ENCODE measurements at places on chromosomes 16 and 17.

DNA sequence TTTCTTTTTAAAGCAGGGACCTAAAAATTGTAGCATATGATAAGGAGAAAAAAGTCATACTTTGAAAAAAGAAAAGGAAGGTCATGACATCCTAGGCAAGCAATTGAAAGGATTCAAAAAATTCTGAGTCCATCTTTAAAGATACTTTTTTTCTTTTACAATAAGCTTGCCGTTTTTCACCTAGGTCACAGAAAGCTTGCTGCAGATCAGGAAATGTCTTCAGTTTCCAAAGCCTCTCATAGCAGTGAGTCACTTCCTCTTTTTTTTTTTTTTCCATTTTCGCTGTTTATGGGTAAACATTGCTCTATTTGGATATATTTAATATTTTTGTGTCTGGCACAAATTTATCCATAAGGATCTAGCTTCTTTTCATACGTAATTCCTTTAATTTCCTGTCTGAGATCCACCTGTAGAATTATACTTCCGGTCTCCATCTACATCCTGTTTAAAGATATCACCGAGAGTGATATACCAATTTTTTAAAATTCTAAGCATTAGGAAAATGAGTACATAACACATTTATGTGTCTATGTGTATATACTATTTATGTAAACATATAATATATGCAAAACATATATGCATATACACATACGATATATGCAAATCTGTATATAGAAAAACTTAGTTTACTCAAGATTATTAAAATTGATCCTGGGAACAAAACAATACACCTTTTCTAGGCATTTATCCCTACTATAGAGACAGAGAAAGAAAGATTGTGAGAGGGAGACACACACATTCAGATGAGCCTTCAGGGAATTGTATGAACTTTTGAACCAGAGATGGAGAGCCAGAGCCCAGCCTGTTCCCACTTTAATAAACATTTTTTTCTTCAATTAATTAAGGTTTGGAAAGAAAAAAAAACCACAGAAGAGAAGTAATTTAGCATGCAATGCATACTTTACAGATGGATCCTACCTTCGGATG is 134.4 kb downstream of the SKAP1 start:
- DNase-seq = no peak

DNA sequence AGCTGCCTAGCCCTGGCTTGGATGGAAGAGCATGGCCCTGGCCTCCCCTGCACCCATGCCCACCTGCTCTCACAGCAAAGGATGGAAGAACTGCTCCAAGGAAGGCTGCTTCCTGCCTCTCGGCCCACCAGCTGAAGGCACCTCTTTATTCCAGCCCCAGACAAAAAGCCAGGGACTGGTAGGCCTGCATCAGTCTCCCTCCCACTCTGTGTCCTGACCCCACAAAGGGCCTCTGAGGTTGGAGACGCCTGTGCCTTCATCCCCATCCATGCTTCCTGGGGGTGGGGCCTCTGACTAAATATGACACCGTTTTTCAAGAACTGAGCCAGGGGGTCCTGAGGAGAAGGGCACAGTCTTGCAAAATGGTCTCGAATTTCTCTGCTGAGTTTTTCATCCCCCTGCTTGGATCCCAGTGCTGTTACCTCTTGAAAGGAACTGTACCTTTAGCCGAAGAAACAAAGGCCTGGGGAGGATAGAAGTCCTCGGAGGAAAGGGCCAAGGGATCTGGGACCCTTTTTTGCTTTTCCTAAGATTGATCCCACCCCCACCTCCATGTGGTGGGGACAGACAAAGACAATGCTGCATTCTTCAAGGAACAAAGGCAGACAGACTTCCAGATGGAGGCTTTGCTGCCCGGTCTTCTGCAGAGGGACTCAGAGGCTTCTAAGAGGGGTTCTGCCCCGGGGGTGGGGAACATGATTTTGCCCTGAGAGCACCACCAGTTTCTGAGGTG is 5.2 kb downstream of the C17orf50 start:
- DNase-seq = no peak

DNA sequence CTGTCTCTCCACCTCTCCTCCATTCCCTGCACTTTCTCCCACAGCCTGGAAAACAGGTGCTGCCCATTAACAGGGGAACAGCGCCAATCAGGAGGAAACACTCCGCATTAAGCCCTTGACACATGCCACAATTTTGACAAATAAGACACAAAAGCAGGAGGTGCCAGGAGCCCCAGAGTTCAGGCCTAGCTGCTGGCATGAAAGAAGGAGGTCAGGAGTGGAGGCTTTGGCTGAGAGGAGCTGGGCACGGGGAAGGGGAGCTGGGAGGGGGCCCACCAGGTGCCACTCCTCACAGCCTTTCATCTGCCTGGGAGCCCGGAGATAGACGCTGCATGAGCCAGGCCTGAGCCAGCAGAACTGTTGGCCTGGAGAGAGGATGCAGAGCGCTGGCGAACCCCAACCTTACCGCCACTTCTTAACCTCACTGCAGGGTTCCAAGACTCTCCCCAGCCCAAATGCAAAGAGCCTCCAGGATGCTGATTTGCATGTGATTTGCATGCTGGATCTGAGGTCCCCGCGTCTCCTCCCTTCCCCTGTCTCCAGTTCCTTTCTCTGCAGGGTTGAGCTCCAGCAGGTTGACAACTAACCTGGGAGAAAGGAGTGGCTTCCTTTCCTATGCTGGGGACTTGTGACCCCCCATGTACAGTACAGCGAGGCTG is 139.8 kb upstream of the SDK2 start:
- no peak for DNase-seq

DNA sequence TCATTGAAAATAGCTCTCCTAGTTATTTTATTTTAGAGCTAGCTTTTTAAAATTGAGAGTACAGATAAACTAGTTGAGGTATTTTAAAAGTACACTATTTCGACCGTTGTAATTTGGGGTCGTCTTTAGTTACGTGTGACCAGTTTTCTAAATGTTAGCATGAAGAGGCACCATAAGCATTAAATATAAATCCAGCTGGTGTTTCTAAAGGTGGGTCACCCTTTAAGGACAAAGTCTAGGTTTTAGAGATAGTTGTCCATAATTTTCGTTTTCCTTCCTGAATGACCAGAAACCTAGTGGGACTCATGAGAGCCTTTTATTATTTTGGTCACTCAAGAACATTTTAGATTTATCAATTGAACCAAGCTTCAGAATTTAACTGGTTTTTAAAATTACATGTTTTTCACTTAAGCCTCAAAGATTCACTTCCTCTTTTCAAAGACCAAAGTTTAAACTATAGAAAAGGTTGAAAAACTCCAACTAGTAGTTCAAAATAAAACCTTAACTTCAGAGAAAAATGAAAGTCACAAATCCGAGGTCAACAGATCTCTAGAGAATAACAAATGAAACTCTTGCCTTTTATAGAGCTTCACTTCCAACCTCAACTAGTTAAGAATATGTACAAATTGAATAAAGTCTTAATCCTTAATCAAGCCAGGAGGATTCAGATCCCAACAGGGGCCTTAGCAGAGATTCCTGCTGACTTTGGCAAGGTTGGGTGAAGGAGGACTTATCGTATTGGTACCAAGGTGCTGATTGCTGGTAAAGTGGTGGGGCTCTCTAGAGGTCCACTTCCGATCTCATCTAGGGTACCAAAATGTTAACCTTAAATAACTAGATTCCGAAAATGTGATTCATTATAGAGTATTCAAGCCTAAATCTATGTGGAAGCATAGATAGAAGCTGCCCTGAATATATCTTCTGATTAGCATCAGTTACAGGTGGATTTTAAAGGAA is 32.5 kb downstream of the PHKB start:
- no peak for DNase-seq

- no peak for DNase-seq
Observed at GRCh38 chr17:4104506-4104905, 38.3 kb downstream of the ZZEF1 start.

DNA sequence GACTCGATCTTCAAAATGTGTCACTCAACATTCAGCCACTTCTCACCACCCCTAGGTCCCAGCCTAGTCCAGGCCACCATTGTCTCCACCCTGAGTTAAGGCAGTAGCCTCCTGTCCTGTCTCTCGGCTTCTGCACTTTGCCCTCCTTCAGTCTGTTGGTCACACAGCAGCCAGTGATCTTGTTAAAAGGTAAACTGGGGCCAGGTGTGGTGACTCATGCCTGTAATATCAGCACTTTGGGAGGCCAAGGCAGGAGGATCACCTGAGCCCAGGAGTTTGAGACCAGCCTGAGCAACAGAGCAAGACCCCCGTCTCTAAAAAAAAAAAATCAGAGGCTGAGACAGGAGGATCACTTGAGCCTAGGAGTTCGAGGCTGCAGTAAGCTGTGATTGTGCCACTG is 25.8 kb downstream of the WWP2 start:
- DNase-seq = no peak

GRCh38 chr17:27180322-27180721 is 113.6 kb upstream of the WSB1 start:
- no peak for DNase-seq

- no peak for DNase-seq
Observed at GRCh38 chr17:82613283-82614094, 34.8 kb downstream of the WDR45B start.

DNA sequence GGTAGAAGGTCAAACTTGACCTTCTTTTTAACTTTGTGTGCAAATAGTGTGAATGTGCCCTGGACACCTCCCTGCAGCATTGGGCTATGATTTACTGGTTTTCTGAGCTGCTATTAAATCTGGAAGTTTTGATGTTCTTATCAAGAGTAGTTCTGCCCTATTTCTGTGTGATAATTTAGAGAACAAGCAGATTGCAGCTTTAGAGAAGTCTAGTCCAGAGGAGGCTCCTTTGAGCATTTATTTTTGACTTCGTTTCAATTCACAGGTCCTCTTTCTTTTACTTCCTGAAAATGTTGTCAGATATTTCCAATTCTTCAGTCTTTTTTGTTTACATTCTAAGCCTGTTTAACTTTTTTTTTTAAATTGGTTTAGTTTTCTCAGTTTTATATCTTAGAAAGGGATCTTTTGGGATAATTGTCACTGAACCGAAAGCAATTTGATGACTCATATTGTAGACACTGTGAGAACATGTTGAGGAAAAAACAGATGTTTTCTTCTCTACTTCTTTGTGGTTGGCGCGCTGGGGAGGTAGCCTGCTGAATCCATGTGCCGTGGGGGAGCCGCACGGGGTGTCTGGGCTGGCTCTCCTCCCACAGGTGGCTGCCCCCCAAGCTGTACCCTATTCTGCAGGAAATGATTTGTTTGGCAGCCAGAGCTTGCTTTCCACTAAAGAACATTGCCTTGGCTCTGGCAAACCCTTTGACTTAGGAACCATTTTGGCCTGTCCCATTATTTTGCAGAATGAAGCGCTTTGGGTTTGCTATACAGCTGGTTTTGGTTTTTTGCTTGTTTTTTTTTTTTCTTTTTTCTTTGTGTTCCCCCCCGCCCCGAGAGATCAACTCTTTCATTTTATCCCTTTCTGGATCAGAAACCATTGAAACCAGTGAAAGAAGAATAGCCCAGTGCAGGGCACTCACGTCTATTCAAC is 53.4 kb downstream of the MFSD11 start:
- peak; percentile 14 for DNase-seq

- no peak for DNase-seq
Observed at GRCh38 chr16:30820952-30821421, 34.0 kb upstream of the ZNF629 start.

DNA sequence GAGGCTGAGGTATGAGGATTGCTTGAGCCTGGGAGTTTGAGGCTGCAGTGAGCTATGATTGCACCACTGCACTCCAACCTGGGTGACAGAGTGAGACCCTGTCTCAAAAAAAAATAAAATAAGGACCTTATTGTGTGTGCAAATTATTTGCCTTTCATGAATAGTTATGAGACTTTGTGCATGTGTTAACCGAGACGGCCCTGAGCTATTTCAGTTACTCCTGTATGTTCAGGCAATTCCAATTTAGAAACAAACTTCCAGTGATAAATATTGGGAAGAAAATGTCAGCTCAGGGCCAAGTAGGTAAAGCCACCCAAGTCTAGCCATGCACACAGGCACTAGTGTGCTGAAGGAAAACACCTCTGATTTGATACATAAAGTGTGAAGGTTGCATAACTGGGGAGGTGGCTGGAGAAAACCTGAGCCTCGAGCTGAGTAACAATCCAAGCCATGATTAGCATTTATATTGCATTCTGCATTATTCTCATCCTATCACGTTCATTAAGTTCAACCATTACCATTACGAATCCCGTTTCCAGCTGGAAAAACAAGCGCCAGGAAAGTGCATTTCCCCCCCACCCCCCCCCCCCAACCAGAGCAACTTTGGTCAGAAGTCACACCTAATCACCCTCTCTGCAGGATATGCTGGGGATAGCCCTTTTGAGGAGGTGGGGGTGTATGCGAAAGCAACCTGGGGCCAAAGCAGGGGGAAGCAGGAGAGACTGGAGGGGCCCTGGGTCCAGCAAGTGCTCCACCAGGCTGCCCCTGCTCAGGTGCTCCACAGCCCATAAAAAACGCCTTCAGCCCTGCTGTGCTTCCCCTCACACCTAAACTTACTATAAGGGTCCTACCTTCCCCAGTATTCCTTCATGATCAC is 18.6 kb upstream of the ENDOV start:
- DNase-seq = no peak

DNA sequence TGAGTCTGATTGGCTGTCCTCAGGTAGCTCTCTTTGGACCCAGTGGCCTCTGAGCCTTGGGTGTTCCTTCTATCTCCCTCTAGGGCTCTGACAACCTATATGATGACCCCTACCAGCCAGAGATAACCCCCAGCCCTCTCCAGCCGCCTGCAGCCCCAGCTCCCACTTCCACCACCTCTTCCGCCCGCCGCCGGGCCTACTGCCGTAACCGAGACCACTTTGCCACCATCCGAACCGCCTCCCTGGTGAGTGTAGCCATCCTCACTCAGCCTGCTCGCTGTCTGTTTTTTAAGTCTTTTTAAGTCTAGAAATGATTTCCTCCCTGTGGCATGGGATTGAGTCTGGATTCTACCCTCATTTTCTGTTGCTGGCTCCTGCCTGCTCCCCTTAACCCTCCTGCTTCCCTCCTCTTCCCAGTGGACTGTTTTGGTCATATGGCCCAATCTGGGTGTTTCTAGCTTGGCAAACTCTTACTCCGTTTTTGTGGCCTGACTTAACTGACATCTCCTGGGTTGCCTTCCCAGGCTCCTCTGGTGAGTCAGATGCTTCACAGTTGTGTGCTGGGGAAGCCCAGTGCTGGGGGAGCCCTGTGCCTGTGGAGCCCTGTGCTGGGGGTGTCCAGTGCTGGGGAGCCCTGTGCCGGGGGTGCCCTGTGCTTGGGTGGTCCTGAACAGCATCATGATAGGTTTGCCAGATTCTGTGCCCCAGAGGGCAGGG is 9.9 kb downstream of the TAOK2 start:
- DNase-seq = no peak

DNA sequence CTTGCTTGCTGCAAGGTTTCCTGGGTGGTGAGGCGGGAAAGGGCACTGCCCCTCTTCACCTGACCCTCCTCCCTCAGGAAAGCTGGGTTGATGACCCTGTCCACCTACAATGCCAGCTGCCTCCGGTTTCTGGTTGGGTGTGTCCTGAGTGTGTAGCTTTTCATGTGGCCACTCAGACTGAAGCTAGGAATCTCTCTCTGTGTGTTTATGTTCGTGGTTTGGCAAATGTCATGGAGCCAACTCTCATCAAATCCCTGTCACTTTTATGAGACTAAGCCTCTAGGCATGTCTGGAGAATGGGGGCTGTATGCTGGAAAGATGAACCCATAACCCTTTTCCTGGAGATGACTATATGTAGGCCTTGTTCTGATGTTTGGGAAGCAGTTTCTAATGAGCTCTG is 17.1 kb downstream of the PLEKHG4 start:
- no peak for DNase-seq

- DNase-seq = no peak
Observed at GRCh38 chr17:82687871-82688270, 10.6 kb downstream of the RAB40B start.

- peak; percentile 71 for DNase-seq
Observed at GRCh38 chr16:75108792-75109731, 7.5 kb downstream of the LDHD start.

- DNase-seq = peak; percentile 42
Observed at GRCh38 chr16:66344533-66345145, 21.9 kb upstream of the CDH5 start.

GRCh38 chr16:89094252-89094879 is 714 bp downstream of the ACSF3 start:
- DNase-seq = no peak

Data from activated gamma-delta T cell treated with Interleukin-2 at 50 U/mL for 16 hours (primary cell).